ENCODE measurements at places on chromosomes 4 and X.

GRCh38 chr4:152784490-152785350, 5.0 kb downstream of the ARFIP1 start:
- DNase-seq = peak; percentile 24

- no peak for DNase-seq
These were observed 6.0 kb upstream of the CISD2 start for GRCh38 chr4:102862747-102863146.

DNA sequence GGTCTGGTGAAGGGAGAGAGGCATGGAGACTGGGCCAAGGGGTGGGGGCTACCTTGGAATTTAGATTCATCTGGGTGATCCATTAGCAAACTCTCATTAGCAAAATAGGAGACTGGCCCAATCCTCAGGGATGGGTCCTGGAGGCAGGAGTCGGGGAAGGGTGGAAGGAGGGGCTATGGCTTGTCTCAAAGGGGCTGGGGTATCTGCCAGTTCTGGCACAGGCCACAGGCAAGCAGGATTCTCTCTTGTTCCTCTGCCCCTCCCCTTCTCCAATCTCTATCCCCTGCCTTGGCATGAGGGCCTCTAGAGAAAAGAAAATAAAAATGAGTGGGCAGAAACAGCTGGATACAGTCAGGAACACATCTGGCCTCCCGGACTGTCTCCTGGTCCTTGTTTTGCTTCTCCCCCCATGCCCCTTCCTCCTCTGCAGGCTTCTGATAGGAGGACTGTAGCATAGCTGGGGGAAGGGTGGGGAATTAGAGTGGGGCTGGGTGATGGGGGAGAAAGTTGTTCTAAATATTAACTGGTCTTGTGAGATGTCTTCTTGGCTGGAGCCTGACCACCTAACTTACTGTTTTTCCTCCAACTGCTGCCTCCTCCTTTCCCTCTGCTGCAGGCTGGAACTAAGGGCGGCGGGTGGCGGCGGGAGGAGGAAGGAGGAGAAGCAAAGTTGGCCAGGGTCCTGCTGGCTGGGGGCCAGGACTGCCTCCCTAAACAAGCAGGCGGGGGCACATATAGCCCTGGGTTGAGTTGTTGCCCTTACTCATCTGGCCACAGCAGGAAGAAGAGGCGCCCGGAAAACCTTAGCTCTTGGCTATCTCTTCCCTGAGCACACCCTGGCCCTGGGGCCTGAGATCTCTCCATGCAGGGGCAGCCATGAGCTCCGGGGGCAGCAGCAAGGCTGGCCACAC, 53.3 kb upstream of the LAS1L start:
- DNase-seq = no peak

DNA sequence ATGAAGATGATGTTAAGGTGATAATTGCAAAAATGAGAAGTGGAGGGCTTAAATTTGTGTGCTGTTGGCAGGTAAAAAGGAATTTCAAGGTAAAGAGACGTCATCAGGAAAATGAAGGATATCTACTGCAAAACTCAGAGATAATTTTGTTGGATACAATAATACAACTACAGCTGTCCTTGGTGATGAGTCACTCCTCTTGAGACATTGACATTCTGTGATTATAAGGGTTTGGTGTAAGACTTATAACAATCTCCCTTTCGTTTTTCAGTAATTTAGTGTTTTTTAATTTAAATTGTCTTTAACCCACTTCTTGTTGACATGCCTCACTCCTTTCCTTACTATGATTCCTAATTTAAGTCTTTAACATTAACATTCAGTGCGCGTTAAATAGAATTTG, 1074.1 kb upstream of the SLIT2 start:
- no peak for DNase-seq

DNA sequence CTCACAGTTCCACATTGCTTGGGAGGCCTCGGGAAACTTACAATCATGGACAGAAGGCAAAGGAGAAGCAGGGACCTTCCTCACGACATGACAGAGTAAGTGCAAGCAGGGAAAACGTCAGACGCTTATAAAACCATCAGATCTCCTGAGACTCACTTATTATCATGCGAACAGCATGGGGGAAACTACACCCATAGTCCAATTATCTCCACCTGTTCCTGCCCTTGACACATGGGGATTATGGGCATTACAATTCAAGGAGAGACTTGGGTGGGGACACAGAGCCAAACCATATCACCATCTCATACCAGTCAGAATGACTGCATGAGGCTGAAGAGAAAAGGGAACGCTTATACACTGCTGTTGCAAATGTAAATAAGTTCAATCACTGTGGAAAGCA, 1066.9 kb upstream of the PCDH7 start:
- no peak for DNase-seq

GRCh38 chr4:118909173-118909956, 20.7 kb downstream of the SYNPO2 start:
- DNase-seq = no peak

DNA sequence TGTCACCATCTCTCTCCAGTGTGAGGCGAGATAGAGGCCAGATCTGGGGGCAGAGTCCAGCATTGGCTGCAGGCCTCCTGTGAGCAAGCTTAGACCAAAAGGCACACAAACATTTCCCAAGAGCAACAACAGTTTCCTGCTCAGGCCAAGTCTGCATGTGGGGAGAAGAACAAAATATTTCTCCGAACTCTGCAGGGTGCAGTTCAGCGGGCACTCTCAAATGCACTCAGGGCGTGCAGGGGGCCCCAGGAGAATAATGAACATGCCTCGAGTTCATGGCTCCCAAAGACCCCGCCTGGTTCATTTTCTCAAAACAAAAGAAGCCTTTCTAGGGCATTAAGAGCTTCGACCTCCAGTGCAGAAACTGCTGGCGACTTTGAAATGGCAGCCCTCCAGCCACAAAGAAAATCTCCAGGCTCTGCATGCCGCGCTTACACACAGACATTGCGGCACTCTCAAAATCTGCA, 57.8 kb upstream of the HELT start:
- DNase-seq = no peak

DNA sequence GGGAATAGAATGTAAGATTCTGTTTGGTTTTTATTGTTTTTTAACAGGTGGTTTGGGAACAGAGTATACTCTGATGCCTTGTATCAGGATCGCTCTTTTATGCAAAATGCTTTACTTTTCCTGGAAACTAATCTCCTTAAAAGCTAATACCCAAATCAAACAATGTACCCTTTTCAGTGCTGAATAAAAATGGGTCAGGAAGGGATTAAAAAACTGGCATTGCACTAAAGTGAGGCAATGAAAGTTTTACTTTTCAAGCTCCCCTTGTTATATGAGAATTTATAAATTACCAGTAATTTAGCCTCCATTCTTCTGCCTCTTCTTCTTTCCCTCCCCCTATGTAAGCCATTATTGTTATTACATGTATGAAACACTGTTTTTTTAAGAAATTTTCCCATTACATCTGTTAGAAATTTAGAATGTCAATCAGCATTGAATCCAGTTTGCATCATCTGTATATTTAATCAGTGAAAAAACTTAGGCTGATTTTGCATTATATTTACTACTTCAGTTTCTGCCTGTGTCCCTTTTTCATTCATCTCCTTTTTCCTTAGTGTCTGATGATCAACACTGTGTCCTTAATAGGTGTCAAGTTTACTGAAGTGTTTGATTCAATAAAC, 89.7 kb upstream of the NPNT start:
- no peak for DNase-seq

- no peak for DNase-seq
These were observed 3.2 kb downstream of the DGKQ start for GRCh38 chr4:970046-970745.

- no peak for DNase-seq
These were observed 819.2 kb downstream of the PCDH18 start for GRCh38 chr4:136713140-136713539.

DNA sequence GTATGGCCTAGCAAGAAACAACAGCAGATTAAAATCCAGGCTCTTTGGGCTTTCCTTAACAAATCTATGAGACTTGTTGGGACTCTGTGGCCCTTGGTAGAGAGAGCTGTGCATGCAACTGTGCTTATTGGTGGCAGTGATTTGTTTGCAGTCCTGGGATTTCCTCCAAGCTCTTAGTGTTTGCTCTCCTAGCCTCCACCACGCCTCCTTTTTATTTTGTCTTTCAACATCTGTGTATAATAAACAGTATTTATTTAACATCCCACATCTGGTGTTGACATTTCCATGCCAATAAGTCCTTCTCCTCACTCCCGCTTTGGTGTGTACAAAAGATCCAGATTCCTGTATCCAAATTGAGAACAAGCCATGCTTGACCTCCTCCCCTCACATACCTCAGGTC, 3.1 kb downstream of the TNMD start:
- DNase-seq = no peak

DNA sequence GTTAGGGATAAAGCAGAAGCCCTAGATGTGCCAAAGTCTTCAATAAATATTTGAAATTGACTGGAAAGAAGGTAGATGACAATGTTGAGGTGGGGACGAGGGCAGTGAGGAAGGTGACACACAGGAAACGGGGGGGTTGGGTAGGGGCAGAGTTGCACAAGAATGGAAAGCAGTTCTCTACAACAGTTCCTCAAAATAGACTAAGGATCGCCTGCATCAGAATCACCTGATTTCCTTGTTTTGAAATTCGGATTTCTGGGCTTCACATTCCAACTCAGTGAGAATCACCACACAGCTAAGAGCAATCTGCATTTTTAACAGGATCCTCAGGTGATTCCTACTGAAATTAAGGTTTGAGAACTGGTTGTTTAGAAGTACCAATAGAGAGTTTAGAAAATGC, 70.6 kb downstream of the ARFIP1 start:
- DNase-seq = peak; percentile 18

DNA sequence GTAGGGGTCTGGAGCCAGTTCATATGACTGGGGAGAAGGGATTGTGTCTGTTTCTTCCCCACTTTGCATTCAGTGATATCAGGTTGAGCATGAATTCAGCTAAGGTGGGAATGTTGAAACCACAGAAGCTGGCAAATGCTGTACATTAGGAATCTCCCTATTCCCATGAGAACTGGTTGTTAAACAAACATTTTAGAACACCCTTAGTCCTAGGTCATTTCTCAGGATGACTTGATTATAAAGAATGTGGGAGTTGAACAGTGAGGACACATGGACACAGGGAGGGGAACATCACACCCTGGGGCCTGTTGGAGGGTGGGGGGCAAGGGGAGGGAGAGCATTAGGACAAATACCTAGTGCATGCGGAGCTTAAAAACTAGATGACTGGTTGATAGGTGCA, 62.6 kb upstream of the LIMCH1 start:
- no peak for DNase-seq

DNA sequence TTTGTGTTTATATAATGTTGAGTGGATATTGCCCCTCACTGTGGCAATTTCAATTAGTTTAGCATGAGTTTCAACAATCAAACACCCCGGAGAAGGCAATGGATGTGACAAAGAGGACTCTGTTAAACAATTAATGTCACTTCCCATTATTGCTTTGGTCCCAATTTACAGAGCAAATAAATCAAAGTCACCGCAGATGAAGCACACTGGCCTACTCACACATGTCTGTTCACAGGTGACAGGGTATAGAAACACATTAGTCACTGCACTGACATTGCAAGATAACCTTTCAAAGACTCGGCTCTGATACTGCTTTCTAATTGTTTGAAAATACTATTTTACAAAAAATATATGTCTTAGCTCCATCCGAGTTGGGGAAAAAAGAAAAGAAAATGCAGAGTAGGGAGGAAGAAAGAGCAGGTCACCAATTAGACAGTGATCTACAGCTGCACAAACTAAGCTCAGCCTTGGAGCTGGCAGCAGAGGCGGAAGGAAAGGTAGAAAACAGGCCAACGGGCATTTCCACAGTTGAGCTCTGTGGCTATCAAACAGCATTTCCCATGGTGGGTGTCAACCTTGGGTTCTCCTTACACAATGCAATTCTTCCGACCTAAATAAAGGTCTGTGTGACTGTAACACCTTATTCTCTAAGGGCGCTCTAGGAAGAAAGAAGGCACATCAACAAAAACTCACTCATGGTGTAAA, 53.9 kb downstream of the PPARGC1A start:
- DNase-seq = no peak

DNA sequence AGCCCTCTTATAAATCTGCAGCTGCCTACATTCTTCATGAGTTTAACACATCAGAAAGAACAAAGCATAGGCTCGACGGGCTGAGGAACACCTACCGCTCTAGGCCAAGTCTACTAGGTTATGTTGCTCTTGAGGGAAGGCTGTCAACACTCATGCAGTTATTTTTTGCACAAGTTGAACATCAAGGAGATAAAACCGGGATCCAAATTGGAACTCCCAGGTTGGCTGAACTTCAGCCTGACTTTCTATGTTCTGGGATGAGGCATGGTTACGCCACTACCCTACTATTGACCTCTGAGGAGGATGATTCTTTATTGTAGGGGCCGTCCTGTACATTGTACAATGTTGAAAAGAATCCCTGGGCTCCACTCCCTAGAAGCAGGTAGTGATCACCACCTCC, 37.3 kb upstream of the ARSH start:
- DNase-seq = no peak

GRCh38 chr4:20195071-20195885, 56.4 kb upstream of the SLIT2 start:
- DNase-seq = no peak

DNA sequence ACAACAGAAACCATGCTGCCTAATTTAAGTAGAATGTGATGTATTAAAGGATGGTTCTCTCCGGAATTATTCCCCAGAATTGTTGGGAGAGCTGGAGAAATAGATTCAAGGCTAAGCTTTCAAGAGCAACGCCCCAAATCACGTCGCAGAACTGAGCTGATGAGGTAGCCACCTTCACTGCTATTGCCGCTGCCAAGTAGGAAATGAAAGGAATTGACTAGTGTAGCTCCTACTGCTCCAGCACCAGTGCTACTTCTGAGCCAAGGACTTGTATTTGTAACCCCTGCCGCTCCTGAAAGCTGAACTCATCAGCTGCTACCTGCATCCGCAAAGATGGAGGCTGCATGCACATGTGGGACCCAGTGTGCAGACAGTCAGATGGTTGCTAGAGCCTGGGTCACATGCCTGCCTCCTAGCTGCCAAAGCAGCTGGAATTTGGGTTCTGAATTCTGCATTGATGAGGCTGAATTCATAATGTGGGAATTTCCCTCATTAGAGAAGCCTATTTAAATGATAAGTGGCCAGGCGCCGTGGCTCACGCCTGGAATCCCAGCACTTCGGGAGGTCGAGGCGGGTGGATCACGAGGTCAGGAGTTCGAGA, 173.9 kb downstream of the PDGFRA start:
- DNase-seq = no peak

GRCh38 chr4:76764251-76764650, 133.7 kb downstream of the SOWAHB start:
- DNase-seq = peak; percentile 27

DNA sequence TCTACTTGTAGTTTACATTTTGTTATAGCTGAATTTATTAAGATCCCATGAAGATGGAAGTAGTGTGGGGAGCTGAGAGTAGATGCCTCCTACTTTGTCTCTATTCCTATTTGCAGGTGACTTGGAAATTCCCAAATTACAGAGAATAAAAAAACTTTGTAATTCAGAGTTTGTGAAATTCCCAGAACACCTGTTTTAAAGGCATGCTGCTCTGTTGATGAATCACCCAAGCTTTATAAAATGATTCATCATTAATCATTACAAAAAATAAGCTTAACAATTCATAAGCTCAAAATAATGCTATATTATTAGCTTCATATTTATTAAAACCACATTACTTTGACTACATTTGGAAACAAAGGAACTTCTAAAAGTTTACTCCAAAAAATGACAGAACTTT, 856.3 kb downstream of the RPA4 start:
- DNase-seq = no peak

GRCh38 chr4:75229806-75230570, 284.2 kb downstream of the RCHY1 start:
- no peak for DNase-seq
